ENCODE measurements at places on chromosomes 4 and X.
A peak's percentile ranks its signal among the peaks of the same experiment; 100 is the strongest.

DNA sequence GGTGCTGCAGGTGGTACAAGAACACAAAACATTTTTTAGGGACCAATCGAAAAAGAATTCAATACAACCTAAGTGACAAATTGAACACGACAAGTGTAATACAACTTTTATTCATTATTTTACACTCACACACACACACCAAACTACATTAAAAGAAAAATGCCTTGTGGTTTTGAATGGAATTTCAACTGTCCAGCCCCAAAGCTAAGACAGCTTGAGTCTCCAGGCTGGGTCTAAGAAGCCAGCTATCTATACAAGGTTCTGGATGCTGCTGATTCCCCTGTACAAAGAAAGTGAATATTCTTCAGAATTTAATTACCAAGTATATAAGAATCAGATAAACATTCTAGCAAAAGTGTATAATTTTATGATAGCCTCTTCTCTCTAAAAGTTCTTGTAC lies 118.2 kb downstream of the PPP3CA start:
- no peak for DNase-seq

DNA sequence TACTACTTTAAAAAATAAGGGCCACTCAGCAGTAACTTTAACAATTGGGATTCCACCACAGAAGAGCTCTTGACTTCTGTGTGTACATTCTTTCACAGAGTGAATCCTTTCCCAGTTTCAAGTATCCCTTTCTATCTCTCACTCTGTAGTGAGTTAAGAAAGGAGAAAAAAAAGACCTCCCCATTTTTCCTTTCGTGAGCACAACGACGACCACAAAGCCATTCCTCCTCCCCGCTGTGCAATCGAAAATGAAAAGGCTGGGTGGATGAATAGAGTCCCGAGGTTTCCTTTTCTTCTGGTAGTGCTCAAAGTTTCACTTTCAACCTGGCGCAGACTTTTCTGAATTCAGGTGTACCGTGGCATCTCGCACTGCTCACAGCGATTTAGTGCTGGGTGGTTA lies 58.0 kb downstream of the TAB3 start:
- DNase-seq: peak; percentile 47

DNA sequence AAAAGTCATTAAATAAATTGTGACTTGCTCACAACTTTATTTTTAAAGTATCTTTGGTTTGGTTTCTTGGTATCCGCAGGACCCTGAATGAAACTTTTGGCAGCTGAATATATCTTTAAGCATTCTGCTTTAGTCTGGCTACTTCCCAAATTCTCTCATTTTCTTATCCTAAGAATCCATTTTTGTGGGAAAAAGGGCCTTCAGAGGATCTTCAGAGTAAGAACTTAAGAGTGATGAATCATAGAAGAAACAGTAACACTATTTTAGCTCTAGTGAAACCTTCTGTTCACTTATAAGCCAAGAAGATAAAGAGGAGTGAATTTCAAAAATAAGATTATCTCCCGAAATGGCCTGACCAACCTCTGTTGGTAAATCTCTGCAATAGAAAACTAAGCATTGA lies 540.6 kb upstream of the MAGEB18 start:
- DNase-seq: no peak

- no peak for DNase-seq
Measured at GRCh38 chrX:121755541-121755940, 708.1 kb downstream of the GLUD2 start.

GRCh38 chr4:124486423-124486822 lies 226.1 kb downstream of the ANKRD50 start:
- no peak for DNase-seq

DNA sequence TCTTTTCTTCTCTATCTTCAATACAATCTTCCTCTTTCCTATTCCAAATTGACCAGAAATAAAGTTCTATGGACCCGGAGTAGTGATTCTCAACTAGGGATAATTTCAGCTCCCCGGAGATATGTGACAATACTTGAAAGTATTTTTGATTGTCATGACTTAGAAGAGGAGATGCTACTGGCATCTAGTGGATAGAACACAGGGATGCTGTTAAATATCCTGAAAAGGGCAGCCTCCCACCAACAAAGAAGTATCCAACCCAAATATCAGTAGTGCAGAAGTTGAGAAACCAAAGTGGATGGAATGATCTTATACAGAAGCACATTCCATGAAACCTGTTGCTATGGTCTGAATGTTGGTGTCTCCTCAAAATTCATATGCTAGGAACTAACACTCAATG lies 65.7 kb upstream of the NDST3 start:
- DNase-seq: no peak

GRCh38 chrX:67917421-67918010 lies 373.7 kb downstream of the AR start:
- no peak for DNase-seq

Data from stimulated activated CD4-positive, alpha-beta T cell treated with anti-CD3 and anti-CD28 coated beads, Interleukin-4, amount 100 ng/mL, for 24 hours (primary cell).